Endothelial cell (in vitro differentiated cells): ENCODE measurements at places on chromosomes 1 and 21. TPM values are rescaled to one million over a fixed set of nuclear protein-coding genes. Genes with fewer than 3 reads are reported as not detected.

DNA sequence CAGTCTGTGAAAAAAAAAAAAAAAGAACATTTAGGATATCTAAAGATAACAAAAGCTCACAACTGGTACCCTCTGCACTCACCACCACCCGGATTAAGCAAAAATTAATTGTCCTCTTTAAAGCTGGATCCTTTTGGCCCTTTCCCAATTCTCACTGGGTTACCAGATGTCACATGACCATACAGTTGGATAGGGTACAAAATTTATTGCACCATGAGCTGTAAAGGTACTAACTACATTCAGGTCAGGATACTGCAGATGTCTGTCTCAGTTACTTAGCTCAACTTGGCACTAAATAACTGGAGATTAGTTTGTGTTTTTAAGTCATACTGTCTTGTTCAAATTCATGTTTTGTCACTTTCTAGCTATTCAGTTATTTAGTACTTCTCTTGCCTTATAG is 96.3 kb downstream of the GPATCH2 start:
- no peak for DNase-seq

DNA sequence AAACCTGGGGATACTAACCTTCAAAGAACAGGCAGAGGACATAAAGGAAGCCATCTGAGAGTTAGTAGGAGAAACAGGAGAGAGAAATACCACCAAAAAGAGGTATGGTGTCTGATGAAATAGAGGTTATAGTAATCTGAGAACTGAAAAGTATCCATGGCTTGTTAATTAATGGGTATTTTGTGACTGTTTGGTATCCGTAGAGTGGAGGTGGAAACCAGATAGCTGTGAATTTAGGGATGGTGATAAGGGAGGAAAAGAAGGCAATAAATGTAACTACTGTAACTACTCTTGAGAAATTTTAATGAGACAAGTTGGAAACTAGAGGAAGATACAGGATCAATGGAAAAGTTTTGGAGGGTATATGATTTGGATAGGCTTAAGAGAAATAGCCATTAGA is 27.5 kb downstream of the PRKAA2 start:
- DNase-seq = no peak

RNU1-1 gene
- total RNA-seq = 3,428 TPM

- peak; percentile 52 for DNase-seq
These were observed 788.4 kb upstream of the PRMT6 start for GRCh38 chr1:106268070-106268469.

LCE1A gene
- not detected for total RNA-seq

GRCh38 chr1:233445737-233446136 is 118.2 kb downstream of the MAP3K21 start:
- no peak for DNase-seq

ZNF684 gene
- total RNA-seq = 4.3 TPM

- no peak for DNase-seq
These were observed 12.6 kb upstream of the IPO9 start for GRCh38 chr1:201816309-201816854.

- no peak for DNase-seq
These were observed 1.0 kb upstream of the S100A6 start for GRCh38 chr1:153536671-153537375.

GRCh38 chr1:239805851-239806772 is 285.6 kb upstream of the FMN2 start:
- DNase-seq = no peak

GRCh38 chr1:172894349-172895049 is 156.2 kb downstream of the TNFSF18 start:
- DNase-seq = no peak

C1orf52 gene
- total RNA-seq = 37.7 TPM

DNA sequence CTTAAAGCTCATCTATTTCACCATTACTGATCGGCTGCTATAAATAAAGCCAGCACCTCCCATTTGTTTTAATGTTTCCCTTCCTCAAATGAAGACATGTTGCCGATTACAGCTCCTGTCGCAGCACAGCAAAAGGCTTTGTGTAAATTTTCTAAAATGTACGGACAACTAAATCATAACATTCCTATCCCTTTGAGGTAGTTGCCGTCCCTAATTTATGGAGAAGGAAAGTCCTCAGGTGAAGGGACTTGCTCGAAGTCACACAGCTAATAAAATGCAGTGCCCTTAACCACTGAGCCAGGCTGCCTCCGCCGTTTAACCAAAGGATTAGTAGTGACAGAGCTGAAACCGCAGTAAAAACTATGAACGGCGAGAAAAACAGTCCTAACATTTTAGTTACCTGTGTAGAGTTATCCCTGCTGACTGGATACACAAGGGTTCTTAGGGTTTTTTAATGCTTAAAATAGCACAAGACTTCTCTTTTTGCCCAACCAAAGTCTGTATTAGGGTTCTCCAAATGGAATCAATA is 871 bp downstream of the PINK1 start:
- no peak for DNase-seq

PHACTR4 gene
- total RNA-seq = 56.6 TPM

DNA sequence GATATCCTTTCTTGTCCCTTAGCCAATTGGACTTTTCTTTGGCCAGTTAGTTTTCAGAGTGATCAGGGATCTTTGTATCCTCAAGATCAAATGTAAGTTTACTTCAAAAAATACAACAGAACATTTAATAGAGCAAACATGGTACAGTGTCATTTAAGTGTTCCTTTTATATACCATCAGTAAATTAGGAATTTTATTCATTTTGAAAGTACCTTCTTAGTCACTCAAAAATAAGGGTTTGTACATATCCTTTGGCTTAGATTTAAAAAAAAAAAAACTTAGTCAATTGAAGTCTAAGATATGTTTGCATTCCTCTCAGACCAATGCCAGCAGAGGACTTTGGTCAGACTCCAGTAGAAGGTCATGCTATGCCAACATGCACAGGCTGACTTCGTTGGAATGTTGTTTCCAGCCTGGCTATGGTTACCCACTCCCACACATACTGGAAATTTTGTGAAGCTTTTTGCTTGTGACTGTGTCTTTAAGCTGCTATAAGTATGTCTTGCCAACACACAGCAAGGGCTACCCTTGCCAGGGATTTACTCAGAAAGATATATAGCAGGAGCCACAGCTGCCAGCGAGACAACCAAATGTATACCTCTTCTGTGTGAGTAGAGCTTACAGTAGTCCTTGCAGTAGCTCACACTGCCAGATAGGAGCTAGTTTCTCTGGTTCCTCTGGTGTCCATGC is 81.5 kb upstream of the LRIF1 start:
- DNase-seq = no peak

FCGR2B gene
- total RNA-seq = not detected

DNA sequence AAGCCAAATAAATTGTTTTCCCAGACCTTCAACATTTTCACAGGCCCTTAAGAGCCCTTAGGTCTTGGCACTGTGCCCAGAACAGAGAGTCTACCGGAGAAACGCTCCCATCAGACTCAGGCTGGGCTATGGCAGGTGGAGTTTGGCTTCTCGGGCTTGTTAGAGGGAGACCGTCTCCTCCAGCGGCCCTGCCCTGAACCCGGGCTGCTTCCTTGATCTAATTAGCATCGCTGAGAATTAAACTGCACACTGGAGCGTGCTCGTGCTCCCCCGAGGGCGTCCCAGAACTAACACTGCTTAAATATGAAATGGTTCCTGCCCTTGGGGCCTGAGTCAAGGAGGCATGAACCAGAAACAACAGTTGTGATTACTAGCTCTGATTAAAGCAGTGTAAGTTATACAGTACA is 634.4 kb downstream of the MATN1 start:
- DNase-seq = no peak

GRCh38 chr1:169741666-169742394 is 8.0 kb upstream of the SELE start:
- DNase-seq = no peak

NUP210L gene
- 0.15 TPM for total RNA-seq

DNA sequence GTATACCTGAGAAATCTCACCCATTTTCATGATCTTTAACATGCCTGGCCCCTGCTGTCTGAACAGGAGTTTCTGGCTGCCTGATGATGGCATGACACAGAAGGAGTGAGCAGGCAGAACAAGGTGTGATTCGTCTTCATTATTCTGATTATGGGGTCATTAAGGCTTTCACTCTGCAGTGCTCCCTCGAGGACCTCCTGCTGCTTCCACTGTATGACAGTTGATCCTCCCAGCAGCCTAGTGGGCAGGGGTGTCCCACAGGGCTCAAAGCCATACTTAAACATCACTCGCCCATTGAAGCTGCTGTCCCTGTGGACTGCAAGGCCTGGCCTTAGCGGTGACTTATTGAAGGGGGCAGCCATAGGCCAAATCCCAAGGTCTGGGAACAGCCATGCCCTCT is 12.7 kb upstream of the PARS2 start:
- DNase-seq = no peak

SPATA21 gene
- total RNA-seq = not detected

GRCh38 chr1:90717356-90717664 is 208 bp upstream of the BARHL2 start:
- peak; percentile 14 for DNase-seq

SUSD4 gene
- 18.5 TPM for total RNA-seq

SELP gene
- 0.21 TPM for total RNA-seq

DNA sequence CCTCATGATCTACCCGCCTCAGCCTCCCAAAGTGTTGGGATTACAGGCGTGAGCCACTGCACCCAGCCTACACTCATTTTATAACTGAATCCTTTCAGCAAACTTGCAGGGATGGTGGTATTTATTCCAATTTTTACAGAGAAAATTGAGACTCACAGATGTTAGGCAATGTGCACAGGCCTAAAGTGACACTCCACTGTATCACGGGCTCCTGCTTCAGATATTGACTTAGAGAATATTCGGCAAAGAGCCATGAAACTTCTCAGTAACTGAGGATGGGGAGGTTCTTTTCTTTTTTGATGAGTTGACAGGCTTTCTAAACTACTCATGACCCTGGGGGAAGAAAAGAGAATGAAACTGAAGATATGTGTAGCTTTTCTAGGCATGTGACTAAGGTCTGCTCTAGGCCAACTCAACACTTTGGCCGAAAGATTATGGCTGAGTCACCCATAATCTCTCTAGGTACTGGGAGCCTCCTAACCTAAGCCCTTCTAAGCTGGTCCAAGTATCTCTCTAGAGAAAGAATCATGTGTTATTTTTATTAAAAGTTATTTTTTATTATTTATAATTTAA is 19.9 kb upstream of the PTCH2 start:
- DNase-seq = no peak

B3GALT6 gene
- total RNA-seq = 43.2 TPM

DNA sequence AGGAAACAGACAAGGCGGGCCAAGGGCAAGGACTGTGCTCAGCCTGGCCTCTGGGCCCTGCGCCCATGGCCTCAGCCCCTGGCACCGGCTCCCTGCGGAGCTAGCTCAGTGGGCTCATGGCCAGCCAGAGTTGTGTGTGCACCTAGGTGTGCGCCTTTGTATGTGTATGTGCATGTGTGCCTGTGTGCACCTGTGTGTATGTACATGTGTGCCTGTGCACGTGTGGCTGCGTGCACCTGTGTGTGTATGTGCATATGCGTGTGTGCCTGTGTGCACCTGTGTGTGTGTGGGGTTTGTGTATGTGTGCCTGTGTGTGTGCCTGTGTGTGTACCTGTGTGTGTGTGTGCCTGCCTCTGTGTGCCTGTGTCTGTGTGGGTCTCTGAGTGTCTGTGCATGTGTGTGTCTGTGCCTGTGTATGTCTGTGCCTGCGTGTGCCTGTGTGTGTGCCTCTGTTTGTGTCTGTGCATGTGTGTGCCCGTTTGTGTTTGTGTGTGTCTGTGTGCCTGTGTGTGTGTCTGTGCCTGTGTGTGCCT is 7.4 kb downstream of the GPR137B start:
- no peak for DNase-seq

KRTAP26-1 gene
- total RNA-seq = not detected

GUCA2A gene
- not detected for total RNA-seq

GRCh38 chr1:37792943-37793686 is 532 bp upstream of the MANEAL start:
- no peak for DNase-seq

DNA sequence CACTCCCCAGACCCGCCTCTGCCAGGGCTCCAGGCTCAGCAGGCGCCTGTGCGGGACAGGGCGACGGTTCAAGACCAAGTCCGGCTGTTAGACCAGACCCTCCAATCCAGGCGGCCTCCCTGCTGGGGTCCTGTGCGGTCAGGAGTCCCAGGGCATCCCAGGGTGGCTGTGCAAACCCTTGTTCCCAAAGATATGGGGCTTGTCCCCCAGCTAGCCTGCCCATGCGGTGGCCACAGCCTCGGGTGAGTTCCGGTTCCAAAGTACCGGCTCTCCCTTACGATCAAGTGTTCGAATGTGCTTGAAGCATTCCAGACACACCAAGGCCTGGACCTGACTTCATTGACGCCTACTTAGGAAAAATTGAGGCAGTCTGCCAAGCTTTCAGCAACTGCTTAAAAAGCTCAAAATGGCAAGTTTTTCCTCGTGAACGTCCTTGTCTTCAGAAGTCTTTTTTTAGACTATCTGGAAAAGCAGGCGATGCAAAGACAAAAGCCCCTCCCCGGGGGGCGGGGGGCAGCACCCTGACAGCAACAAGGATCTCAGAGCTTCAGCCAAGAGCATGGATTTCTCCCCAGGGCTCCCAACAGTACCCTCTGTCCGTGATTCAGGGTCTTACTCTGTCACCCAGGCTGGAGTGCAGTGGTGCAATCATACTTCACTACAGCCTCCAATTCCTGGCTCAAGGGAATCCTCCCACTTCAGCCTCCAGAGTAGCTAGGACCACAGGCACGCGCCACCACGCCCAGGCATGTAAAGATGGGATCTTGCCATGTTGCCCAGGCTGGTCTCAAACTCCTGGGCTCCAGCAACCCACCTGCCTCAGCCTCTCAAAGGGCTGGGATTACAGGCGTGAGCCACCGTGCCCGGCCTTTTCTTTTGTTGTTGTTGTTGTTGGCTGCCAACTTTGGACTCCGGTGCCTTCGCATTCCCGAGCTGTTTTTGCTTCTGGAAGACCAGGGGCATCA is 2.3 kb downstream of the FAAP20 start:
- no peak for DNase-seq
